Fibroblast of skin of right biceps (primary cell): ENCODE measurements at places on chromosomes 6 and 20.

- DNase-seq, result no peak
These were observed 28.1 kb downstream of the KIF13A start for GRCh38 chr6:17959302-17959701.

DNA sequence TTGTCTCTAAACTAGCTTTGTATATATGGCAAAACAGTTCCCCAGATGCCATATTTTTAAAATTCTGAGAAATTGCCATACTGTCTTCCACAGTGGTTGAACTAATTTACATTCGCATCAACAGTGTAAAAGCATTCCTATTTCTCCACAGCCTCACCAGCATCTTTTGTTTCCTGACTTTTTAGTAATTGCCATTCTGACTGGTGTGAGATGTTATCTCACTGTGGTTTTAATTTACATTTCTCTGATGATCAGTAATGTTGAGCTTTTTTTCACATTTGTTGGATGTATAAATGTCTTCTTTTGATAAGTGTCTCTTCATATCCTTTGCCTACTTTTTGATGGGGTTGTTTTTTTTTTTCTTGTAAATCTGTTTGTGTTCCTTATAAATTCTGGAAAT is 1222.7 kb upstream of the CITED2 start:
- peak; percentile 36 for DNase-seq

- no peak for DNase-seq
These were observed 21.1 kb upstream of the TMEM181 start for GRCh38 chr6:158538741-158539140.

GRCh38 chr6:12842114-12842513 is 125.5 kb downstream of the PHACTR1 start:
- DNase-seq, result no peak

GRCh38 chr6:155066361-155066760 is 71.2 kb downstream of the TIAM2 start:
- peak; percentile 74 for DNase-seq

DNA sequence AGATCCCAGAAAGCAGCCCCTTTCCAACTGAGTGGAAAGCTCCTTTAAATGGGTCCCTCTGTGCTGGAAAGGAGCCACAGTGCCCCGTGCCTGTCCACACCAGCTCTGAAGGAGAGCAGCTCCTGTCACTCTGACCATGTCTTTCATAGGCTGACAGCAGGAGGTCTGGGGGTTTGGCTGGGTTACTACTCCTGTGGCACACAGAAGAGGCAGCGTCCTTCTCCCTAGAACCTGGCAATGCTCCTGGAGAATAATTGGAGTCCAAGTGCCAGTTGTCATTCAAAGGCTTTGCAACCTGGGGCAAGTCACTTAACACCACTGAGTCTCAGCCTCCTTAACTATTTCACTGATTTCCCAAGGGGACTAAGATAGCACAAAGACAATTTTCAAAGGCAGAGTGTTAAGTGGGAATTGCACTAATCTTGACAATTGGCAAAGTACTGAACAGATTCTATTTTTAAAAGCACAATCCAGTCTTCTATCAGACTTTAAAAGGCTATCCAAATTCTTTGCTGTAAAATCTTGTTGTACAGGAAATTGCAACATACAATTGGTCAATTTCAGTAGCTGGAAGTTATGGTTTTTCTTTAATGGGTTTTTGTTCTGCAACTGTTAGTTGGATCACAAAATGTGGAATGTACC is 457.2 kb downstream of the KIF16B start:
- no peak for DNase-seq

DNA sequence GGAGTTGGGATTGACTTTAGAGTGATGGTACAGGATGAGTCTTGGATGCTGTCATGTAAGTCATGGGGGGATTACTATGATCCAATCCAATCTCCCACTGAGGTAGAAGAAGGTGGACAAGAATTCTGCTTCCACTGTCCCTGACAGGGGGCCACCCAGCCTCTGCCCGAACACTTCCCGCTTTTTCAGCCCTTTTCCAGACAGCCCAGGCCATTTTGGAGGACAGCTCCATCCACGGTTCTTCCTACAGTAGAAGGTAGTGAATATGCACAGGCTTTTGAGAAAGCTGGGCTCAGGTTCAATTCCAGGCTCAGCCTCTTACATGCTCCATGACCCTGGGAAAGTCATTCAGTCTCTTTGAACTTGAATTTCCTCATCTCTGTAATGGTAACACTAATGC is 31.0 kb downstream of the TRERF1 start:
- DNase-seq, result no peak

DNA sequence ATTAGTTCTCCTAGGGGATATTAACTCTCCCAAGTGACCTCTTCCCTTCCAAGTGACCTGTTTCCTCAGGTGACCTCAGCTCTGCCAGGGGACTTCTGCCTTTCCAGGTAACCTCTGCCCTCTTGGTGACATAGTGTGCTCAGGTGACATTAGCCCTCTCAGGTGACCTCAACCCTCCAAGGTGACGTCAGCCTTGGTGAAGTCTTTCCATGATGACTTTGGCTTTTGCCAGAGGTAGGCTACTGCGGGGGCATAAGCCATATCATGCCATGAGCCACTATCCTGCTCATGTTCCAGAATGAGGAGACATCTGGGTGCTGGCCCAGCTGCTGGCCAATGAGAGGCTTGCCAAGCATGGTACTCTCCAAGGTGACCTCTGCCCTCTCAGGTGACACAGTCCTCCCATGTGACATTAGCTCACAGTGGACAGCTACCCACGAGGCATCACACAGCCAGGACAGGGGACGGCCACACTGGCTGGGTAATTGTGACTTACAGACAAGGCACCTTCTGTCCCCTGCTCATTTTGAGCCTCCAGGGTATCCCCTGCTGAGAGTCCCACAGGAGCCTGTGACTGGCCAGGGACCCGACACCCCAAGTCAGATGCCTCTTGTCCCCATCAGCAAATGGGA is 31.1 kb downstream of the UBD start:
- no peak for DNase-seq

DNA sequence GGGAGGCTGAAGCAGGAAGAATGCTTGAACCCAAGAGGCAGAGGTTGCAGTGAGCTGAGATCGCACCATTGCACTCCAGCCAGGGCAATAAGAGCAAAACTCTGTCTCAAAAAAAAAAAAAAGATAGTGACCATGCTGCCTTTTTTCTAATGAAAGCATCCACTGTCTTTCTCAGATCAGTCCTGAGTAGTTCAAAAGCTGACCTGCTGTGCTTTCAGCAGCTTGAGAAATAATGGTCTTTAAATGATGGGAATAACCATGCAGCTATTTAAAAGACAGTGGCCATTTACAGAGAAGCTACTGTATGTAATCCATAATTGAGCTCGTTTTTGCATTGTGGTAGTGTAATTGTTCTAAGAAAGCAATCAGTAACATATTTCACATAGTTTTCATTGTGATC is 36.1 kb downstream of the DSTN start:
- DNase-seq, result no peak

- DNase-seq, result no peak
These were observed 25.3 kb downstream of the MARCKS start for GRCh38 chr6:113882336-113883022.

- DNase-seq, result no peak
These were observed 44.6 kb upstream of the SEC63 start for GRCh38 chr6:108002365-108003221.

DNA sequence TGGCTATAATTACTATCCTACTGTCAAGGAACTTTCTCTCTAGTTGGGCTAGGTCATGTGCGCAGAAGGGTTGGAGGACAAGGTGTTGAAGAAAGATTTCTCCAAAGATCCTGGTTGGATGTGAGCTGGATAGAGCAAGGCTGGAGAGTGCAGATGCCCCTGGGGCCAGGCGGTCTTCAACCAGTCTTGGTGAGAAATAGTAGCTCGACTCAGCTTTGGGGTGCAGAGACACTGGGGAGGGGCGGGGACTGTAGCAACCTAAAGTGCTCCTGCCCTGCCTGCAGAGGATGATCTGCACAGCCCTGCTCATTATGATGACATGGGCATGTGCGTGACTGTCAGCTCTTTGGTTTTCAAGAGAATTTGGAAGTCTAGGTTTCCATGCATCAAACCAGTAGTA is 35.9 kb downstream of the PHACTR3 start:
- DNase-seq, result no peak

GRCh38 chr20:62097881-62098407 is 24.3 kb upstream of the LSM14B start:
- DNase-seq, result no peak

- DNase-seq, result no peak
These were observed 125.3 kb upstream of the DST start for GRCh38 chr6:56767892-56768531.
